MCF 10A (cell line): ENCODE measurements at places on chromosomes 2 and 18. TPM values are rescaled to one million over a fixed set of nuclear protein-coding genes. Genes with fewer than 3 reads are reported as not detected.

Gene EPB41L3
- total RNA-seq: not detected in 2 replicates

GRCh38 chr2:143682436-143683055, 553.3 kb downstream of the ARHGAP15 start:
- no peaks in the 10 kb centered on the region for H3K36me3 ChIP-seq
- DNase-seq: no peak
- H3K27me3 ChIP-seq: no peaks in the 10 kb centered on the region

GRCh38 chr2:165505514-165505913, 36.0 kb downstream of the CSRNP3 start:
- DNase-seq: no peak
- H3K27me3 ChIP-seq: peaks cover 11% of the 10 kb centered on the region
- no peaks in the 10 kb centered on the region for H3K4me1 ChIP-seq
- no peaks in the 10 kb centered on the region for H3K36me3 ChIP-seq

Gene CD207
- total RNA-seq: not detected in 2 replicates

Gene SLC5A7
- not detected in 2 replicates for total RNA-seq

Gene CFAP65
- total RNA-seq: not detected in 2 replicates

Gene LAMA3
- total RNA-seq: 269 and 371 TPM in 2 replicates

- no peaks in the 10 kb centered on the region for H3K36me3 ChIP-seq
- no peak for DNase-seq
- no peak overlapping the region for H3K27ac ChIP-seq
- H3K4me1 ChIP-seq: no peaks in the 10 kb centered on the region
- H3K4me3 ChIP-seq: no peak overlapping the region
These were observed 36.4 kb upstream of the PXDN start for GRCh38 chr2:1780693-1781092.

GRCh38 chr2:172389685-172390339, 37.6 kb upstream of the ITGA6 start:
- H3K4me1 ChIP-seq: no peaks in the 10 kb centered on the region
- H3K27ac ChIP-seq: no peak overlapping the region
- no peak for DNase-seq
- H3K27me3 ChIP-seq: no peaks in the 10 kb centered on the region

DNA sequence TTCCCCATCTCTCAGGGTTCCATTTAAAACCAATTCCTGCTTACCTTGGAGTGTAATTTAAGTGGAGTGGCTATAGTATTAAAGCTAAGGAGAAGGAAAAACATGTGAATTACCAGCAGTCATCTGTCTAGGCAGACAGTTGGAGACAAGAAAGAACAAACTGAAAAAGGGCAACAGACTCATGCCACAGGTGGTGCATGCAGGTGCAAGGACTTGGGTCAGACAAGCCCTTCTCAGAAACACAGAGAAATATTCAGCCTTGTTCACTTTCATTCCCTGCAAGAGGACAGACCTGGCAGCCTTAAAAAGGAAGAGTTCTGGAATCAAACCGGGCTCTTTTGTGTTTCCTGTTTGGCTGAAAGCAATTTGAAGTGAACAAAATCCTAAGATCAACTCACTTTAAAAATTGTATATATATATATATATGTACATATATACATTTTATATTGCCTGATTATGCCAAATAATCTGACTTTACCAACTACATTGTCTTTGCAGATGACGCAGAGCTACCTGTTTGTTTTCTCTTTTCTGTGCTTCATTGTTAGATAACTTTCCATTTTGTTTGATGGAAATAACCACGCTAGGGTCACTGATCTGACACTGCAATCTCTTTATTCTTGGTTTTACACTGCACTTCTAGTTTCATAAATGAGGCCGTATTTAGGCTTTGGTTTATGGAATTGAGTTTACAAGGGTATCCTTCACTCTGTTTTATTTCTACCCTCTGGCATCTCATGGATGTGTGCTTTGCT, 35.1 kb upstream of the VPS54 start:
- H3K4me3 ChIP-seq: no peak overlapping the region
- DNase-seq: no peak
- H3K27ac ChIP-seq: no peak overlapping the region

Gene CERKL
- 0.23 TPM in 1 of 2 replicates, not detected in the other for total RNA-seq

- no peaks in the 10 kb centered on the region for H3K4me1 ChIP-seq
- no peak overlapping the region for H3K27ac ChIP-seq
- H3K27me3 ChIP-seq: peaks cover 34% of the 10 kb centered on the region
- no peak overlapping the region for H3K4me3 ChIP-seq
- DNase-seq: no peak
These were observed 3.2 kb upstream of the LIMS2 start for GRCh38 chr2:127678531-127678930.

DNA sequence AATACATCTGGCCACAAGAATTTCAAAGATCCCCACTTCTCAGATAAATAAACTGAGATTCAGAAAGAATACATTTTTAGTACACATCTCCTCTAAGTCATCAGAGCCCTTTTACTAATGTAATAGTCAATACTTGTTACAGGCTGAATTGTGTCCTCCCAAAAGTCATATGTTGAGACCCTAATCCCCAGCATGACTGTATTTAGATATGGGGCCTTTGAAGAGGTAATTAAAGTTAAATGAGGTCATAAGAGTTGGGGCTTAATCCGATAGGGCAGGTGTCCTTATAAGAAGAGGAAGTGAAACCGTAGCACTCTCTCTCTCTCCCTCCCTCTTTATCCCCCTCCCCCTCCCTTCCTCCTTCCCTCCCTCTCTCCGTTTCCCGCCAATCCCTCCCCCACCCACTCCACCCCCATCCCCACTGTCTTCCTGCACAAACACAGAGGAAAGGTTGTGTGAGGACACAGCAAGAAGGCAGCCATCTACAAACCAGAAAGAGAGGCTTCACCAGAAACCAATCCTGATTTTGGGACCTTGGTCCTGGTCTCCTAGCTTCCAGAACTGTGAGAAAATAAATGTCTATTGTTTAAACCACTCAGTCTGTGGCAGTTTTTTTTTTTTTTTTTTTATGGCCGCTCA, 66.6 kb upstream of the ZNF397 start:
- no peaks in the 10 kb centered on the region for H3K36me3 ChIP-seq
- H3K4me1 ChIP-seq: no peaks in the 10 kb centered on the region
- no peak for DNase-seq
- no peak overlapping the region for H3K4me3 ChIP-seq
- no peak overlapping the region for H3K27ac ChIP-seq

DNA sequence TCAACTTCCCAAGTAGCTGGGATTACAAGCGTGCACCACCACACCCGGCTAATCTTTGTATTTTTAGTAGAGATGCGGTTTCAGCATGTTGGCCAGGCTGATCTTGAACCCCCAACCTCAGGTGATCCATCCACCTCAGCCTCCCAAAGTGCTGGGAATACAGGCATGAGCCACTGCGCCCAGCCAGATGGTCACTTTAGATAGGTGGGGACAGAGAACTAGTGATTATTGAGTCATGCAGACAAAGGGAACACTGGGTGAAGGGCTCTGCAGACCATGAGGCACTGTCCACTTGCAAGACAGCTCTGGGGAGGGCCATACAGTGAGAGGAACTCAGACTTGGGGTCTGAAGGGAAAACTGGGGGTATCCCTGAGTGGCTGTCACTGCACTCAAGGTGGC, 58.4 kb upstream of the POMC start:
- H3K27me3 ChIP-seq: no peaks in the 10 kb centered on the region
- no peaks in the 10 kb centered on the region for H3K36me3 ChIP-seq
- no peak overlapping the region for H3K4me3 ChIP-seq
- H3K4me1 ChIP-seq: no peaks in the 10 kb centered on the region
- H3K27ac ChIP-seq: no peak overlapping the region

- no peaks in the 10 kb centered on the region for H3K4me1 ChIP-seq
- no peak for DNase-seq
- H3K36me3 ChIP-seq: no peaks in the 10 kb centered on the region
- H3K27ac ChIP-seq: no peak overlapping the region
- no peaks in the 10 kb centered on the region for H3K27me3 ChIP-seq
These were observed 19.0 kb downstream of the RHOB start for GRCh38 chr2:20465716-20466394.

DNA sequence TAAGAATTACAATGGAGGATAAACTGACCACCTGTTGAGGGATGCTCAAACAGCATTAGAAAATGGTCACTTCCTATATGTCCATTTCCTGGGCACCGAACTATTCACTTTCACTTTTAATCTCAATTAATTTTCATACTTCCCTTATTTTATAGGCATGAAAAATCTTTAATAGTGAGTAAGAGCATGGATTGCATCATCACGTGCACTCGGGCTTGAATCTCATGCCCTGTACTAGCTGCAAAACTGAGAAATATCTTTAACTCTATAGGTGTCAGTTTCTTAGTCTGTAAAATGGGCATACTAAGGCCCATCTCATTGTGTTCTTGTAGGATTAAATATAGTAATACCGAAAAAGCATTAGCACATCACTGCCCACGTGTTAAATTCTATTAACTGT, 183.9 kb upstream of the FIGN start:
- no peak overlapping the region for H3K27ac ChIP-seq
- peak; percentile 21 for DNase-seq
- no peak overlapping the region for H3K4me3 ChIP-seq
- H3K4me1 ChIP-seq: no peaks in the 10 kb centered on the region
- H3K27me3 ChIP-seq: no peaks in the 10 kb centered on the region

GRCh38 chr18:6777509-6777908, 48.0 kb downstream of the ARHGAP28 start:
- H3K36me3 ChIP-seq: no peaks in the 10 kb centered on the region
- no peak overlapping the region for H3K27ac ChIP-seq
- peaks cover 8% of the 10 kb centered on the region for H3K4me1 ChIP-seq
- no peak overlapping the region for H3K4me3 ChIP-seq
- no peaks in the 10 kb centered on the region for H3K27me3 ChIP-seq

DNA sequence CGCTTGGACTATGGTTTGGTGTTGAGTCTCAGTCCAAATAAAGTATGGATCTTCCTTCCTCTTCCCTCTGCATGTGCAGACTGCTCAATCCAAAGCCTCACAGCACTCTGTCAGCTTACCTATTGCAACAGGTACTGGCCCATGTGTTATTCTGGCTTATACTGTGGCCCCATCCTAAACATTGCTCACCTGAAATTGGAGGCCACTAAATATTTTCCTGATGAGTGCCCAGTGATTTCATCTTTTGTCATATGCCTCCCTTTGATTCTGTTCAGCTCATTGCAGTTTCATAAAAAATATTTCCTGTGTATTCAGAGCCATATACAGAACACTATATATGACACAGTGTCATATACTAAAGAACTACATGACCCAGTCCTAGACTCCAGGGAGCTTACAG, 86.3 kb upstream of the FAM136A start:
- H3K27me3 ChIP-seq: no peaks in the 10 kb centered on the region
- DNase-seq: peak; percentile 57
- H3K4me1 ChIP-seq: peaks cover 15% of the 10 kb centered on the region
- no peak overlapping the region for H3K27ac ChIP-seq
